Activated CD8-positive, alpha-beta memory T cell treated with anti-CD3 and anti-CD28 coated beads for 1 hour (primary cell): ENCODE measurements at places on chromosomes 2 and 18.

DNA sequence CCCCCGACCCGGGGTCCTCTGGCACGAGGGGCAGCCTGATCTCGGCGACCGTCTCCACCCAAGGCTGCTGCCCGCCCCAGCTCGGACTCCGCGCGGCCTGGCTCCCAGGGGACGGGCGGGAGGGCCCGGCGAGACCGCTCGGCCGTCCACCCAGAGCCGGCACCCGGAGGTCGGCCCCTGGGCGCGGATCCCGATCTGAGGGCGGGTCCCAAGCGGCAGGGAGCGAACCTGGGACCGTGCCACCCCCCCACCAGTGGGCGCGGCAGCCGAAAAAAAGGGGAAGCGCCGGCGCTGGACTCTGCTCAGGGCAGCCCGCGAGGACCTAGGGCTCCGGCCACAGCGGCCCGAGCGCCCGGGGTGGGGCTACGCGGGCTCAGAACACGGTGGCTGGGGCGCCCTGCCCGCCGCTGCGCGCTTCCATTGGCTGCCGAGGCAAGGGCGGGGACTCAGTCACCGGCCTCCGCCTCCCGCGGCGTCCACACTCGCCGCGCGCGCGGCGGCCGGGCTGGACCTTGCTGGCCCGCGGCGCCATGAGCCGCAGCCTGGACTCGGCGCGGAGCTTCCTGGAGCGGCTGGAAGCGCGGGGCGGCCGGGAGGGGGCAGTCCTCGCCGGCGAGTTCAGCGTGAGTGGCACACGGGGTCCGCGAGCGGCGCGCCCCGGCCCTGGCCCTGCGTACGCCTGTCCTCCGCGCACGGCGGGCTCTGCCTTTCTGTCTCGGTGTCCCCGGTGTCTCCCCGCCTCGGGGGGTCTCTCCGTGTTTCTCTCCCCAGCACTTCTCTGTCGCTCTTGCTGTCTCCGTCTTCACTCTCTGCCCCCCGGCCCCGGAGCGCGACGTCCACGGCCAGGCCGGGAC is at the start of gene PTPN18:
TSS of gene PTPN18 (plus strand) at position 479 of the 854 bp plus-strand sequence. CDS start at position 531, 52 bp downstream.
- peak; percentile 40 for DNase-seq

GRCh38 chr2:196478588-196478987 is 160.9 kb upstream of the CCDC150 start:
- no peak for DNase-seq

GRCh38 chr18:32469190-32469651 is 1.5 kb downstream of the GAREM1 start:
- DNase-seq: no peak

GRCh38 chr2:234212534-234212933 is 162.0 kb downstream of the SPP2 start:
- DNase-seq: no peak

DNA sequence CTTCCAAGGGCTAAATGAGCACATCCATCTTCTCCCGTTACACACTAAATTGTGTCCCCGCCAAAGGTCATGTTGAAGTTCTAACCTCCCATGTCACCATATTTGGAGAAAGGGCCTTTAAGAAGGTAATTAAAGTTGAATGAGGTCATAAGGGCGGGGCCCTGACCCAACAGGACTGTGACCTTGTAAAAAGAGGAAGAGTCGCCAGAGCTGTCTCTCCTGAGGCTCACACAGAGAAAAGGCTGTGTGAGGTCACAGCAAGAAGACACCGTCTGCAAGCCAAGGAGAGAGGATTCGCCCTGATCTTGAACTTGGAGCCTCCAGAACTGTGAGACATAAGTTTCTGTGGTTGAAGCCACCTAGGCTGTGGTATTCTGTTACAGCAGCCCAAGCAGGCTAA is 24.1 kb downstream of the TRABD2A start:
- no peak for DNase-seq

- DNase-seq: no peak
Observed at GRCh38 chr2:151264157-151264825, 2.6 kb upstream of the RBM43 start.

- DNase-seq: no peak
Observed at GRCh38 chr18:36461551-36461987, 164.1 kb downstream of the FHOD3 start.

GRCh38 chr2:216677439-216678097 is 17.8 kb downstream of the IGFBP5 start:
- no peak for DNase-seq

DNA sequence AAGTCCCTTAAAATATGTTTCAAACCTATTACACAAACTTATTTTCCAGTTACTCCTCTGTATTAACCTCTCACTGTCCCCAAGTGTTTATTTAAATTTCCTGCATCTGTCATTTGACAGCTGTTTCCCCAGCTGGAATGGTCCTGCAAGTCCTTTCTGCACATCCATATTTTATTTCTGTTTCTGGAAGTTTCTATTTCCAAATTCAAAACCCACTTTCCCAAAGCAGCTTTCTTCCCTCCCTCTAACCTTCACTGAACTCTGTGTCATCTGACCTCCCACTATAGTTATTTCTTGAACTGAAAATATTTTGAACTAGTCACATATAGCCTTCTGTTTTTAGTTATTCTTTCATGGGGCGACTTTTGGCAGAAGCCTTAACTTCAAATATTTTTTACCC is 459.4 kb upstream of the MC4R start:
- no peak for DNase-seq

DNA sequence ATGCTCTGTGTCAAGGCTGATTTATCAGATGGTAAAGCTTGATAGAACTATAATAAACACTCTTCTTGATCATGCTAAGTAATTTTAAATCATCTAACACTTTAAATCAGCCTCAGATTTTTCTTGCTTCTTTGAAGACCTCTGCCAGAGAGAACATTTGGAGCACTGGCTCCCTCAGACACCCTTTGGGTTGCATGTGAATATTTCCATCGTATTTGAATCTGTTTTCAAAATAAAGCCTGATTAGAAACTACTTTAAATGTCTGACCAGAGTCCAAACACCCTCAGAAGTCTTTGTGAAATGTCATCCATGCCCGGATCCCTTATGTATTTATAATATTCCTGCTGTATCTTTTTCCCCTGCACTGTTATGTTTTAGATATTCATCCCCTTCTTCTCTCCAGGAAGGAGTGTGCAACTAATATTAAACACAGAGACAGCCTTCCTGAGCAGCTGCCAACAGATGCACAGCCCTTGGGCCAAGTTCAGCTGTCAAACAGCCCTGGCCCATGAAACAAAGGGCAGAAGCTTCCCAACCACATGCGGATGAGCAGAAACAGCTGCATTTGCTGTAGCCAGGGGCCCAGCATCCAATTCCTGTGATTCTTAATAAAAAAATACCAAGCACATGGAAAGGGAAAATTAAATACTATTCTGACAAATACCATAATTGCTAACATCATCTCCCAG is 46.5 kb downstream of the DPP10 start:
- no peak for DNase-seq

DNA sequence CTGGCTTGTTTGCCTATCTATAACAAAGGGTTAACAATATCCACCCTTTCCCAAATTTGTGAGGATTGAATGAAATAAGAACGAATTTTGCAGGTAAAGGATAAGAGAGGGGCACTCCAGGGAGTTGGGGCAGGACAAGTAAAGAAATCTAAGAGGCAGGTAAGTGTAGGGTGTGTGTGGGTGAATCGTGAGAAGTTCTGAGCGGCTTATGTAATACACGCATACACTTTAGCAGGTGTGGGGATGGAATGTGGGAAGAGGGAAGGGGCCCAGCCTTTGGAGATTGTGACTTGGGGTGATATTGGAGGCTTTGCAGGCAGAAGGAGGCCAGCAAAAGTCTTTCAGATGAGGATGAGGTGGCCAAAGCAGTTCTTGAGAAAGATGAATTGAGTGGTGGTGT is 83.2 kb upstream of the AQP4 start:
- no peak for DNase-seq

GRCh38 chr2:69619725-69620124 is 23.8 kb downstream of the AAK1 start:
- DNase-seq: no peak

DNA sequence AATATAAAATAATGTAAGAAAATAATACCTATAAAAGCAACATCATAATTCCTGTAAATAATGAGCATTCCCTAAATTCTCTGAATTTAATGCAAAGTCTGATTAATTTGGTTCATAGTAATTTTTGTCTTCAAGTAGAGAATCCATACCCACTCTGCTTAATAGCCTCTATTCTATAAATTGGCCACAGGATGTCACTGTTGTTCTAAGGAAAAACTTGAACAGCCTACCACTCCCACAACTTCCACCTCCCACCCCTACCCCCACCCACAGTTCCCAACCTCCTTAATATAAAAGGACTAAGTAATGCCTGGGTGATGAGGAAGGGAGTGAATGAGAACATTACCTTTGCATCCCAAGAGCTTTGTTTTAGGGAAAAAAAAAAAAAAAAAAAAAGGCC is 27.2 kb upstream of the BBS5 start:
- DNase-seq: no peak

GRCh38 chr2:213252206-213252605 is 32.1 kb upstream of the SPAG16 start:
- DNase-seq: no peak
